ENCODE measurements at places on chromosomes 16 and 17.

DNA sequence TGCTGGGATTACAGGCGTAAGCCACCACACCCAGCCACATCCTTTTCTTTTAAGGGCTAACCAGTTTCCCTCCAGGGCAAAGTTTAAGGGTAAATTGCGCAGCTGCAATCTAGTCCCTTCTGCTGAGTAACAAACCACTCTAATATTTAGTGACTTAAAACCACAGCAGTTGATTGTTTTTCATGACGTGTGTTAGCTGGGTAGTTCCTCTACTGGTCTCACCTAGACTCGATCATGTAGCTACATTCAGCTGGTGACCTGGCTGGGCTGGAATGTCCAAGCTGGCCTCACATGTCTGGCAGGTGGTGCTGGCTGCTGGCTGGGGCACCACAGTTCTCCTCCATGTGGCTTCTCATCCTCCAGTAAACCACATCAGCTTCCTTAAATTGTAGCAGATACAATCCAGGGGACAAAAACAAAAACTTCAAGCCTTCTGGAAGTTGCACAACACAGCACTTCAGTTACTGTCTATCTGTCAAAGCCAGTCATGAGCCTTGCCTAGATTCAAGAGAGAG lies 75.5 kb downstream of the GPRC5B start:
- DNase-seq: peak; percentile 35

- DNase-seq: no peak
Measured at GRCh38 chr17:44900894-44901293, 1.6 kb upstream of the EFTUD2 start.

- DNase-seq: no peak
Measured at GRCh38 chr17:21096874-21097273, 29.9 kb upstream of the DHRS7B start.

GRCh38 chr16:89361751-89362539 lies 128.4 kb downstream of the ANKRD11 start:
- DNase-seq: peak; percentile 80

DNA sequence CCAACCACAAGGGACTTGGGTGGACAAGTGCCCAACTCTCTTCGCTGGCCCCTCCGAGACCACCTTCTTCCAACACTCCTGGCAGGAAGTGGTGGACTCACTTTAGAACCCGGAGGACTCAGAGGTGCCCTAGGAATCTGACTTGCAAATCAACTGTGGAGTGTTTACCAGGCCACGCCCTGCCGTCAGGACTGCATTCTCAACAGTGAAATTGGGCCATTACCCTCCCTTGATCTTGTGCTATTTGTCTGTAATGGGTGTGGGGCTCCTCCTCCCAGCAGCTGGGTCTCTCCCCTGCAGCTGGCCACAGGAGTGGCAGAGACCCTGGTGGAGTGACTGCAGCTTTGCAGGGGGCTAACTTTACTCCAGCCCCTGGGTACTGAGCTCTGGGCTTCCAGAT lies 212.2 kb upstream of the RPL38 start:
- no peak for DNase-seq

GRCh38 chr16:28218109-28218508 lies 6.3 kb upstream of the XPO6 start:
- DNase-seq: no peak

DNA sequence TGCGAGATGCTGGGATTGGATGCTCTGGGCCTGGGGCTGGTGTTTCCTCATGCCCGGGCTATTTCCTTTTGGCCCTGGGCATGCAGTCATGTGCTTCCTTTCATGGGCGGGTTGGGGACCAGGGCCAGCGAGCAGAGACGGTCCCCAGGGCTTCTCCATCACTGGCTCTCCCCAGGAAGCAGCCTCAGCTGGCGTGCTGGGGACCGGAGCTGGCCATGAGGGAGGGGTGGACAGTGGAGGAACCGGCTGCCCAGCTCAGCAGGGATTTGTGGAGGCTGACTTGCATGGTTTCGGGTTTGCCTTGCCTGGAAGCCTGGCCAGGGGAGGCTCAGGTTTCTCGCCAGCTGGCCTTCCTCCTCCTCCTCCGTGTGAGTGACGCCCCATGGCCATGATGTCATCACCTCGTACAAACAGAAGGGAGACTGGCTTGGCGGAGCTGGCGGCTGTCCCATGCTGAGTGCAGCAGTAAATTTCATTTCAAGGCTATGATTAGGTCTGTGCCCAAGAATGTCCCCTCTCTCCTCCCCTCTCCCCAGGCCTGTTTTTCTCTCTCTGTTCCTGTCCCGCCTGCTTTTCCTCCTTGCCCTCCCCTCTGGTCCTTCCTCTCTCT lies 8.9 kb upstream of the TIMP2 start:
- peak; percentile 90 for DNase-seq

GRCh38 chr16:67167588-67167987 lies 2.8 kb upstream of the NOL3 start:
- no peak for DNase-seq

- DNase-seq: peak; percentile 79
Measured at GRCh38 chr17:78893684-78894083, 9.3 kb downstream of the CEP295NL start.

GRCh38 chr17:61532826-61533225 lies 58.2 kb downstream of the NACA2 start:
- DNase-seq: no peak

- peak; percentile 28 for DNase-seq
Measured at GRCh38 chr16:10027553-10027952, 154.7 kb downstream of the GRIN2A start.

- no peak for DNase-seq
Measured at GRCh38 chr17:30405161-30405560, 26.4 kb downstream of the CPD start.

- no peak for DNase-seq
Measured at GRCh38 chr17:53475002-53475401, 347.7 kb upstream of the KIF2B start.

DNA sequence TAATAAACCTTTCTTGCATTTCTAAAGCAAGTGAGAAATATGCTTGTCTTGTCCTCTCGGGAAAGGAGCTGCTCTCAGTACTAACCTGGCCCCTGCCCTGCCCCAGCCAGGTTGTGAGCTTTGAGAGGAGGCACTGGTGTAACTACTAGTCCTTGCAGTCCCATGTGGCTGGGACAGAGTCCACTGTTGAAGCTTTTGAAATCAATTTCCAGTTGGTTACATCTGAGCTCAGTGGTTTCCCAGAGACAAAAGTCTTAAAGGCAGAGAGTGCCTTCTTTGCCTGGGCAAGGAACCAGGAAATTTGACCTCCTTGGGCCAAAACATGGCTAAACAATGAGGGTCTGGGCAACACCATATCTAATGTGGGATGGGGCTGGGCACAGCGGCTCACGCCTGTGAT lies 48.7 kb downstream of the GSG1L start:
- DNase-seq: no peak

DNA sequence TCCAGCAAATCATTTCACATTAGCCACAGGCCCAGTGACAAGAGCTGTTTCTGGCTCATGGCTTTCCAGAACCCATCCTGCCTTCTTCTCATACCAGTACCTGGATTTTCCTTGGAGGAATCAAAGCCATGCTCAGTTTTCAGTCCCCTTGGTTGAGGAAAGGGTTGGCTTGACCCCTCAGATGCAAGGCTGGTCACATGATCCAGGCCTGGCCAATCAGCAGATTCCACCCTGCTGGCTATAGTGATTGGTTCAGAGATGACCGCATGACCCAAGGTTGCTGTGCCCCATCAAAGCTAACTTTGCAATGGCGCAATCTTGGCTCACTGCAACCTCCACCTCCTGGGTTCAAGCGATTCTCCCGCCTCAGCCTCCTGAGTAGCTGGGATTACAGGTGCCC lies 45.0 kb downstream of the MMP15 start:
- DNase-seq: no peak

DNA sequence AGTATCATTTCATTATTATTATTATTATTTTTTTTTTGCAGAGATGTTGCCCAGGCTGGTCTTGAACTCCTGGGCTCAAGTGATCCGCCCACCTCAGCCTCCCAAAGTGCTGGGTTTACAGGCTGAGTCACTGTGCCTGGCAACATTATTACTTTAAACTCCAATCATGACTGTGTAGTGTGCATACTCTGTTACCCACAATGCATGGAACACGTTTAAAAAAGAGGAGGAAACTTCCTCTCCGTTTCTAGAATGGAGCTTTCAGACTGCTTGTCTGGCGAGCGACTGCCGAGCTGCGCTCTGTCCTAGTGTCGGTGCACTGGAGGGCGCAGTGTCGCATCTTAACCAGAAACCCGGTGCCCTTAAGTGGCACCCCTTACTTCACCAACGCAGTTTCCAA lies 22.1 kb upstream of the FASN start:
- DNase-seq: no peak

- peak; percentile 54 for DNase-seq
Measured at GRCh38 chr16:73717266-73717974, 579.2 kb upstream of the PSMD7 start.

GRCh38 chr16:77868478-77868877 lies 80.1 kb downstream of the VAT1L start:
- DNase-seq: no peak

DNA sequence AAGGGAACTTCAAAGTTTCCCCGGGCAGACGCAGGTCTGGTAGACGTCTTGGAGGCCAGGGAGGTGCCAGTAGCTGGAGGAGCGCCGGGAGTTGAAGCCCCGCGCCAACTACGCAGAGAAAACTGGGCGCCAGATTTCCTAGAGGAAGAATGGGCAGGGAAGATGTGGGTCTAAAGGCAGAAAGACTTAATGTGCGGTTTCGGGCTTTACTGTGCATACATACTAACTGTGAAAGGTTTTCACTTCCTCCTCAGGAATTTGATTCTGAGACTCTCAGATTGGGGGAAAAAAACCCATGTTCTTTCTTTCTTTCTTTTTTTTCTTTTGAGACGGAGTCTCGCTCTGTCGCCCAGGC lies 331 bp upstream of the ZNF287 start:
- no peak for DNase-seq

DNA sequence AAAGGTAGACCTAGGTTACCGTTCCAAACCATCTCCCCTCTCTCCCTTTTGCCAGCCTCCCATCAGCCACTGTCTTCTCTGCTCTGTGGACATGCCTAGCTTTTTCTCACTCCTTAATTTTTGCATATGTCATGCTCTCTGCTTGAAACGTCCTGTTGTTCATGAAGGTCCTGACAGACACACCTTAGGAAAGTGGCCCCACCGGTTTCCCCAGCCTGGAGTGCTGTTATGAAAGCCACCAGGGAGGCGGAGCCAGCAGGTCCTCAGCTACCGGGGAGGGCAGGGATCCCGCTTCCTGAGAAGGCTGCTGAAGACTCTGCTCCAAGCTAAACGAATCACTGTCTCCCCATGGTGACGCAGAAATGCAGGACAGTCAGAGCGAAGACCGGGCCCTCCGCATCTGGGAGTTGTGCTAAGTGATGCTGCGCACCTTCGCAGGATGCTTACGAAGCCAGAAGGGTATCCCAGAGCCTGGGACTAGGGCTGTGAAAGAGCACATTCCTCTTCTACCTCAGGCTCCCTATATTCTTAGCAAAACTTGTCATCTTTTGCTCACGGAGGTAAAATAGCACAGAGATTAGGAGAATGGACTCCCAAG lies 2.3 kb upstream of the SLC16A11 start:
- no peak for DNase-seq

DNA sequence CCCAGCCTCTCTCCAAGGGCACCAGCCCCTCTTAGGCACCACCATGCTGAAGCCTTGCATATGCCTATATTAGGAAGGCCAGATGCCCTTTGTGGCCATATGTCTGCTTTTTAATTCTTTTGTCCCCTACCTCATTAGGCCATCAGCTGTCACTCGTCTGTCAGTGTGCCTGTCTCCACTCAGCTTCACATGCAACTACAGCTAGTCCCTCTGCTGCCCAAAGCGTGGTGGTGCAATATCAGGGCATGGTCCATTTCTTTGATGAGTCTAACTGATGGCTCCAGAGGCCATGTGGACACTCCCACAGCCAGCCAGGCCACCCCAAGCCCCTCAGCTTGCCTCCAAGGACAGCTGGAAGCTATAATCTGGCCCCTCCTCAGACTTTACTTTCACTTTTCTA lies 36.3 kb downstream of the MYO18A start:
- DNase-seq: peak; percentile 64

DNA sequence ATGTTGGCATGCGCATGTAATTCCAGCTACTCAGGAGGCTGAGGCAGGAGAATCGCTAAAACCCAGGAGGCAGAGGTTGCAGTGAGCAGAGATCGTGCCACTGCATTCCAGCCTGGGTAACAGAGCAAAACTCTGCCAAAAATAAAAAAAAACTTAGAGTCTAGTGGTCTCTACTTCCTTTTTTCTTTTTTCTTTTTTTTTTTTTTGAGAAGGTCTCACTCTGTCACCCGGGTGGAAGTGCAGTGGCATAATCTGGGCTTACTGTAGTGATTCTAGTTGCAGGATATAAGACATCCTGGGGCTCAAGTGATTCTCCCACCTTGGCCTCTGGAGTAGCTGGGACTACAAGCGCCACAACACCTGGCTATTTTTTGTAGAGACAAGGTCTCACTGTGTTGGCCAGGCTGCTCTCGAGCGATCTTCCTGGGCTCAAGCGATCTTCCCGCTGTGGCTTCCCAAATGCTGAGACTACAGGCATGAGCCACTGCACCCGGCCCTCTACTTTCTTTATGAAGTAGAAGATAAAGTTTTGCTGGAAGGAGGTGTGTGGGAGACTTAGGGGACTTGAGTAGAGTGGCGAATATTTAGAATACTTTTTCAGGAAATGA lies 47.9 kb upstream of the TAOK1 start:
- DNase-seq: no peak

Measured in Ammon's horn (tissue), 1 donor.